AG04450 (cell line): ENCODE measurements at places on chromosomes 12 and 14.

- no peak for DNase-seq
Measured at GRCh38 chr12:82930301-82930700, 243.6 kb downstream of the TMTC2 start.

DNA sequence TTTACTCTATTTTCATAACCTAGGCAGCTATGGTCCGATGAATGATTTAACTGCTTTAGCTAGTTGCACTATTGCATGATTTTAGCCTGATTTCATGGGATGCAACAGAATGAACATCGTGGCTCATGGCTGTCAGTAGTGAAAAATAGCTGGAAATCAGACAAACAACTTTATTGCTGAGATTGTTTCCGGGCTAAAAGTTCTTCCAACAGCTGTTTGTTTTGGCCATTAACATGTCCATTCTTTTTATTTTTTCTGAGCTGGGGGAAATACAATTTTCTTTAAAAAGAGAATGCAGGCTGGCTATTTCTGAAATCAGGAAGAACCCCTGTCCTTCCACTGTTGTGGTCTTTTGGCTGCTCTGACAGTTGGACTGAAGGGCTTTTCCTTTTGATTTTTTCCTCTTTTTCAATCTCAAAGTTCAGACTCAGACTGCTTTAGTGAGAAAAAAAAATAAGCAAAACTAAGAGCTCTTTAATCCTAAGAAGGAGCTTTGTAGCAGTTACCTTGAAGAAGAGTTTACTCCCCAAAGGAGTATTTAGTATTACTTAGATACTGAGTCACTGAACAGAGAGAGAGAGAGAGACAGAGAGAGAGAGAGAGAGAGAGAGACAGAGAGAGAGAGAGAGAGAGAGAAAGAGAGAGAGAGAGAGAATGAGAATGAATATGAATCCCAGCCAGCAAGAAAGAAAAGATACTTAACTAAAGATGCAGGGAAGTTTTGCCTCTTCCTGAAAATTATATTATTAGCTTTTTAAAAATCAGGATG is at the start of gene NAV3:
NAV3 (plus strand) TSS at position 312 of the 769 bp plus-strand sequence. CDS start 568 bp downstream, outside the sequence.
- DNase-seq: no peak

- DNase-seq: no peak
Measured at GRCh38 chr12:104303538-104304151, at the start of gene EID3. Gene EID3, plus strand, starts transcription at chr12:104303739. Its CDS starts 196 bp downstream, at chr12:104303935.

GRCh38 chr12:16323010-16323409 is 24.4 kb upstream of the MGST1 start:
- DNase-seq: no peak

GRCh38 chr12:31526158-31526546 is 64.8 kb downstream of the DENND5B start:
- DNase-seq: no peak

DNA sequence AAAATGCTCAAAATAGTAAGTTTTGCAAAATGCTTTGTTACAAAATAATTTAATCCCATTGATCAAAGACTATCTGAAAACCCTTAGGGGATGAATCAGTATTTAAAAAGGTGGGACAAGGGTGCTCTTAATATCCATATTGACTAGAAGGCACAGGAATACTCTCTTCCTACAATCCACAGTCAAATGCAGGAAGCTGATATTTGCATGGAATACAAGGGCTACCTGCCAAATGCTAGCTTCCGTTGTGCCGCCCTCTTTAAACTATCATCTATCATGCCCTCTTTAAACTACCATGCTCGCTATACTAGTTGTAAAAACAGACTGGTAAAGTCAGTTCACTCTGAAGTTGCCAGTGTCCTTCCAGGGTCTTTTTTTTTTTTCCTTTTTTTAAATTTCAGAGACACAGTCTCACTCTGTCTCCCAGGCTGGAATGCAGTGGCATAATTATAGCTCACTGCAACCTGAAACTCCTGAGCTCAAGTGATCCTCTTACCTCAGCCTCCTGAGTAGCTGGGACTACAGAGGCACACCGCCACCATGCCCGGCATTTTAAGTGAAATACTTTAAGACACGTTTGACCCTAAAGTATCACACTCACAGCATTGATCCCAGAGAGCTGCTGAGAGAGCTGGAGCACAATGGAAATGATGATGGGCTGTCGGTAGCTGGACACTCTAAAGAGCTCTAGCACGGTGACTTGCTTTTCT is 6.7 kb downstream of the SLC2A3 start:
- DNase-seq: no peak
